Naive thymus-derived CD8-positive, alpha-beta T cell (primary cell): ENCODE measurements at places on chromosomes 16 and 17. TPM values are rescaled to one million over a fixed set of nuclear protein-coding genes. Genes with fewer than 3 reads are reported as not detected.

Gene TNFRSF17
- total RNA-seq, result 0.63 TPM

Gene GIT1
- 51.6 TPM for total RNA-seq

Gene KRT38
- total RNA-seq, result not detected

Gene TPSD1
- total RNA-seq, result not detected

Gene GGT6
- total RNA-seq, result not detected

Gene TBC1D16
- total RNA-seq, result 2.6 TPM

- no peak for DNase-seq
Observed at GRCh38 chr17:69486779-69487637, 72.5 kb downstream of the MAP2K6 start.

- no peak for DNase-seq
Observed at GRCh38 chr17:80363120-80363515, 51.8 kb upstream of the ENDOV start.

GRCh38 chr16:57676553-57677085, 8.5 kb downstream of the ADGRG3 start:
- no peak for DNase-seq

- no peak for DNase-seq
Observed at GRCh38 chr16:69273009-69273408, 38.1 kb upstream of the VPS4A start.

- no peak for DNase-seq
Observed at GRCh38 chr17:35019386-35020179, 39.3 kb downstream of the LIG3 start.

DNA sequence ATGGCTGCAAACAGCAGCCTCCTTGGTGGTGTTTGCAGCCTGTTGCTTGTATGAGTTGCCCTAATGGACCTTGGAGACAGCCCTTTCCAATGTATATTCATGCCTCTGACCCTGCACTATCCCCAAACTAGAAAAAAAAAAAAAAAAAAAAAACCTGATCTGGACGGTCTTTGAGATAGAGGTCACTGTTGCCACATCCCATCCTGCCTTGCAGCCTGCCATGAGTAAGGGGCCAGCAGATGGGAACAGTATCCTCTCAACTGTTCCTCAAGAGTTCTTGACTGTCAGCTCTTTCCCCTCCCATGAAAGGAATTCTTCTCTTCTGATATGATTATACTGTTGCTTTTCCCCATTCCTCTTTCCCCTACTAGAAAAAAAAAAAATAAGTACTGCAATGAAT, 152.4 kb downstream of the SSH2 start:
- DNase-seq, result no peak

DNA sequence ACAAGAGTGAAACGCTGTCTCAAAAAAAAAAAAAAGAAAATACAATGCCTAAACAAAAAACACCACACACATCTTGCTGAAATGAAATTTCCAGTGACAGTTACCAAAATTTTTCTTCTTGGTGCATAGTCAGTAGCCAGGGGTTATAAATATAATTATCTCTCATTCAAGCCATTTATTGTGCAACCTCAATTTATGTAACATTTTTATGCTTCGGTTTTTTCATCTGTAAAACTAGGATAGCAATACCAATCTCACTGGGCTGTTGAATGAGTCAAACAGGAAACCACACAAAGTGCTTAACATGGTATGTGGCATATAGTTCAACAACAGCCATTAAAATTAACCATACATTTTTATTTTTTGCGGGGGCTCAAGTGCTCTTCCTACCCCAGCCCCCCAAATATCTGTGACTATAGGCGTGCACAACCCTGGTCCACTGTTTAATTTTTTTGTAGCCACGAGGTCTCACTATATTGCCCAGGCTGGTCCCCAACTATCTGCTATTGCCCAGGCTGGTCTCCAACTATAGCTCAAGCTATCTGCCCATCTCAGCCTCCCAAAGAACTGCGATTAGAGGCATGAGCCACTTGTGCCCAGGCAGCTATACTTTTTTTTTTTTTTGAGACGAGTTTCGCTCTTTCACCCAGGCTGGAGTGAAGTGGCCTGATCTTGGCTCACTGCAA, 2.6 kb downstream of the COG4 start:
- DNase-seq, result no peak

DNA sequence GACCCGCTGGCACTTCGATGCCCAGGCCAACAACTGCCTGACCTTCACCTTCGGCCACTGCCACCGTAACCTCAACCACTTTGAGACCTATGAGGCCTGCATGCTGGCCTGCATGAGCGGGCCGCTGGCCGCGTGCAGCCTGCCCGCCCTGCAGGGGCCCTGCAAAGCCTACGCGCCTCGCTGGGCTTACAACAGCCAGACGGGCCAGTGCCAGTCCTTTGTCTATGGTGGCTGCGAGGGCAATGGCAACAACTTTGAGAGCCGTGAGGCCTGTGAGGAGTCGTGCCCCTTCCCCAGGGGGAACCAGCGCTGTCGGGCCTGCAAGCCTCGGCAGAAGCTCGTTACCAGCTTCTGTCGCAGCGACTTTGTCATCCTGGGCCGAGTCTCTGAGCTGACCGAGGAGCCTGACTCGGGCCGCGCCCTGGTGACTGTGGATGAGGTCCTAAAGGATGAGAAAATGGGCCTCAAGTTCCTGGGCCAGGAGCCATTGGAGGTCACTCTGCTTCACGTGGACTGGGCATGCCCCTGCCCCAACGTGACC, 5.0 kb downstream of the WFIKKN2 start:
- DNase-seq, result no peak

- no peak for DNase-seq
Observed at GRCh38 chr16:49876716-49877129, 20.8 kb upstream of the ZNF423 start.

DNA sequence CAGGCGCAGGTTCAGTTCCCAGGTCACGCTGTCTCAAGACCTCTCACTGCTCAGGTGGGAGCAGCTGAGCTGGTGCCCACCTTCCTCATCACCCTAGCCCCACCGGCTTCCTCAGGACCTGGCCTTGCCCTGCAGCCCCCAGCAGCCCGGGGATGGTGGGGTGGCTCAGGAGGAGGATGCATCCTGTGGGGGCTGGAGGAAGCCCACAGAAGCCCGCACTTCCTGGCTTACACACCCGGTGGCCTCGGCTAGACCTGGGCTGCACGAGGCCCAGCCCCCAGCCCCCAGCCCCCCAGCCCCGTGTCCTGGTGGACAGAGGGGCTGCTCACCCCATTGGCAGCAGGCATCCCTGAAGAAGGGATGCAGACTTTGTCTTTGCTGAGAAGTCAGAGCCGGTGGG, 43.4 kb downstream of the BAHCC1 start:
- no peak for DNase-seq

DNA sequence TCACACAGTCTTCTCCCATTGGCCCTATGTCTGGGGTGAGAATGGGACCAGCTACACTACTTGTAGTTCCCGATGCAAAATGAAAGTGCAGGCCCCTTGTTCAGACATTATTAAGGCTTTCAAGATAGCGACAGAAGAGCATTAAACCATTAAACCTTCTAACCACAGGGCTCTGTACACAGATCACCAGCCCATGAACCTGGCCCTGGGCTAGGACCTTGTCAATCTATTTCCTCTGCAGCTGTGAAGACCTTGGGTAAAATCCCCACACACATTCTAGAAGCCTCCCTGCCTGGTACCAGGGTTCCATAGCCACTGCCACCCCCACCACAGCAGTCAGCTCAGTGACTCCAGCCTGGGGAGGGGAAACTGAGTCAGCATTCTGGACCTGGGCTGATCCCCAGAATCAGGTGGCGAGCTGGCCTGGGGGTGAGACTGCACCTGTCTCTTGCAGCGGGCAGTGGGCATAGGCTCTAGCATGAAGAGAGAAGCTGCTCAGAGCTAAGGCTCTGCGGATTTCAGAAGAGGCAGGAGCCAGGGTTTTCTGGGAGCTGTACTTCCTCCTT, 119.7 kb upstream of the LHX1 start:
- no peak for DNase-seq

GRCh38 chr16:80449392-80449791, 91.4 kb upstream of the DYNLRB2 start:
- DNase-seq, result no peak

DNA sequence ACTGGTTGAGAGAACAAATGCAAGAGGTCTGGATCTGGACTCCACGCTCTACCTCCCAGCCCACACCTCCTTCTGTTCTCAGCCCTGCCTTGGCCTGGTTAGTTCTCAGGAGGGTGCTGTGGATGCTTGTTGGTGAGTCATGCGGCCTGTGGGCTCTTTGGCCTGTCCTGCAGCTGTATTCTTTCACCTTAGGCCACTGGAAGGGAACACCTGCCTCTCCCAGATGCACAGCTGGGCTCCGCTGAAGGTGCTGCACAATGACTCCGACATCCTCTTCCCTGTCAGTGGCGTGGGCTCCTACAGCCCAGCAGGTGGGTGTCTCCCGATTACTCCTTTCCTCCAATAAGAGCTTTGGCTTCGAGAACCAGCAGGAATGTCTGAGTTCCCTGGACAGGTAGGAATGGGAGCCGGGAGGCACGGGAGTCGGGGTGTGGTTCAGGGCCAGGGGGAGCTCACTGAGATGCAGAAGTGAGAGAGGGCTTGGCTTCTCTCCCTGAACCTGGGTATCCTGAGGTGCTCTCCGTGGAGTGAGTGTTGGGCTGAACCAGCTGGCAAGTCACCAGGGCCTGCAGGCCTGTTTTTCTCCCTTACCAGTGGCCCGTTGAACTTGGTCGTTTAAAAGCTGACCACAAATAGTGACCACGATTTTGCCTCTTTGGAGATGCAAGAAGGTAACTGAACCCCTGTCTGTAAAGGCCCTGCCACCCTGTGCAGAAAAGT, 85.0 kb downstream of the SNX29 start:
- no peak for DNase-seq

DNA sequence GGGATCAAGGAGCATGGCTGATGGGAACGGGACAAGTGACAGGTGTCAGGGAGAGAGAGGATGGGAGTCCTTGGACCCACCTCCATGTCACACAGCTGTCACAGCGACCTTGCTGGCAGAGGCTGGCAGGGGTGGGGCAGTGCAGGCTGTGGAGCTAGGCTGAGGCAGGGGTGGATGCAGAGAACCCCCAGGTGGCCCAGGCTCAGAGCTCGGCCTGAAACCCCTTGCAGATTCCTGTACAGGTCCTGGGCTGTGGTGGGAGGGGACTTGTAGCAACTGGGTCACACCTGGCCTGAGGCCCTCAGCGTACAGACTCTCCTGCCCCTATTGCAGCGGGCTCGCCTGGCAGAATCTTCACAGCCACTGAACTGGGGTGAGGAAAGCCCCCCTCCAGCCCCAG, 174.1 kb downstream of the NTN1 start:
- DNase-seq, result no peak

DNA sequence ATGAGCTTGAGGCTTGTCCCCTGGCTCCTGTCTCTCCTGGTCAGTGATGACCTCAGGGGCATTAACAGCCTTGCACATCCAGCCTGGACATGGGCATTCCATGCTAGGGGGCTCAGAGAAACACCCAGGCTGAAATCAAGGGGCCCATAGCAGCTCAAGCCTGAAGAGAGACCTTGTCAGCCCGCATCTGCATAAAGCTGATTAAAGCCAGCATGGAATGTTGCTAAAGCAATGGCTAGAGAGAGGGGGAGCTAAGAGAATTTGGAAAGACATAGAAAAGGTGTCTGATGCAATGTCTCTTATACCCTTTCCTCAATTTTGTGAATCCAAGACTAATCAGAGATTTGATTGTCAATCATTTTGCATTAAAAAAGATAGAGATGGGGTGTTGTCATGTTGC, 51.4 kb upstream of the WSCD1 start:
- no peak for DNase-seq
